ENCODE measurements at places on chromosomes 16 and 17. TPM values are rescaled to one million over a fixed set of nuclear protein-coding genes. Genes with fewer than 3 reads are reported as not detected.

- H3K27me3 ChIP-seq: no peaks in the 10 kb centered on the region
- H3K4me3 ChIP-seq: no peak overlapping the region
- H3K36me3 ChIP-seq: peaks cover 20% of the 10 kb centered on the region
- H3K4me1 ChIP-seq: no peaks in the 10 kb centered on the region
- H3K27ac ChIP-seq: no peak overlapping the region
Observed at GRCh38 chr17:30894236-30894635, 11.8 kb downstream of the TEFM start.

Gene PRAC1
- not detected for total RNA-seq

DNA sequence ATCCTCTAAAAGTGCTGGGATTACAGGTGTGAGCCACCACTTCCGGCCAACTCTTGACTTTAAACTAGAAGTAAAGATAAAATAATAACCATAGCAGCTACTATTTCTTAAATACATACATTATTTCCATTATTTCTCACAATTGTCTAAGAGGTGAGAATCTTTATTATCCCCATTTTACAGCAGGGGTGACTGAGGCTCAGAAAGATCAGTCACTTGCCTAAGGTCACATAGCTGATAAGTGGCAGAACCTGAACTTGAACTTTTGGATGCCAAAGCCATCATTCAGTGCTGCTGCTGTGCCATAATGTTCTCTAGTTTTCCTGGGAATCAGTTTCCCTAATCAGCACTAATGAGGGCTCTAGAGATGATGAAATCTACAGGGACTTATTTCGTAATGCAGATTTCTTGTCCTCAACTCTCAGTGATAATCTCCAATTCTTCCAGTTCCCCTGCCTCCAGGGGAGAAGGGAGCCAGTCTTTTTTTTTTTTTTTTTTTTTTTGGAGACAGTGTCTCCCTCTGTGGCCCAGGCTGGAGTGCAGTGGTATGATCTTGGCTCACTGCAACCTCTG is 25.2 kb upstream of the GPRC5B start:
- no peaks in the 10 kb centered on the region for H3K4me1 ChIP-seq
- no peak overlapping the region for H3K4me3 ChIP-seq
- H3K27ac ChIP-seq: no peak overlapping the region
- no peak for DNase-seq
- peaks cover 11% of the 10 kb centered on the region for H3K27me3 ChIP-seq

- H3K36me3 ChIP-seq: peaks cover 3% of the 10 kb centered on the region
- H3K4me3 ChIP-seq: no peak overlapping the region
- H3K27me3 ChIP-seq: no peaks in the 10 kb centered on the region
- H3K4me1 ChIP-seq: peaks cover 8% of the 10 kb centered on the region
- DNase-seq: no peak
- no peak overlapping the region for H3K27ac ChIP-seq
Observed at GRCh38 chr17:64786337-64786736, 124.2 kb upstream of the SMURF2 start.

Gene RASL10B
- 0.39 TPM for total RNA-seq

Gene MYL4
- total RNA-seq: not detected

Gene HOXB6
- 0.33 TPM for total RNA-seq

DNA sequence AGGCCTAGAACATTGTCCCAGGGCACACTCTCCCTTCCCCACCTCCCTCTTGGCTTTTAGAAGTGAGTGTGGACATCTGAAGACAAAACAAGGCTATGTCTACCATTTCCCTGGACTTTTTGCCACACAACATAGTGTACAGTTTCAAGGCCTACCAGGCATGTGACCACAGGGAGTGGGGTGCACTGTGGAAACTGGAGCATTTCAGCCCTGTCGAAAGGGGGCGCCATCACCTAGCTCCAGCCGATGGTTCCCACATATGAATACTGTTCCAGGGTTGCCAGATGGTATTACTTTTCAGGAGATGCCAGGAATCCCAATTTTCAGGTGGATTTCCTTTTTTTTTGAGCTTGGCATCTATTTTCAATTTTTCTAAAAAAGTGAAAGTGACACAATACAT is 140.7 kb downstream of the KATNIP start:
- H3K4me3 ChIP-seq: no peak overlapping the region
- H3K27ac ChIP-seq: no peak overlapping the region
- no peak for DNase-seq
- no peaks in the 10 kb centered on the region for H3K4me1 ChIP-seq
- H3K27me3 ChIP-seq: no peaks in the 10 kb centered on the region

DNA sequence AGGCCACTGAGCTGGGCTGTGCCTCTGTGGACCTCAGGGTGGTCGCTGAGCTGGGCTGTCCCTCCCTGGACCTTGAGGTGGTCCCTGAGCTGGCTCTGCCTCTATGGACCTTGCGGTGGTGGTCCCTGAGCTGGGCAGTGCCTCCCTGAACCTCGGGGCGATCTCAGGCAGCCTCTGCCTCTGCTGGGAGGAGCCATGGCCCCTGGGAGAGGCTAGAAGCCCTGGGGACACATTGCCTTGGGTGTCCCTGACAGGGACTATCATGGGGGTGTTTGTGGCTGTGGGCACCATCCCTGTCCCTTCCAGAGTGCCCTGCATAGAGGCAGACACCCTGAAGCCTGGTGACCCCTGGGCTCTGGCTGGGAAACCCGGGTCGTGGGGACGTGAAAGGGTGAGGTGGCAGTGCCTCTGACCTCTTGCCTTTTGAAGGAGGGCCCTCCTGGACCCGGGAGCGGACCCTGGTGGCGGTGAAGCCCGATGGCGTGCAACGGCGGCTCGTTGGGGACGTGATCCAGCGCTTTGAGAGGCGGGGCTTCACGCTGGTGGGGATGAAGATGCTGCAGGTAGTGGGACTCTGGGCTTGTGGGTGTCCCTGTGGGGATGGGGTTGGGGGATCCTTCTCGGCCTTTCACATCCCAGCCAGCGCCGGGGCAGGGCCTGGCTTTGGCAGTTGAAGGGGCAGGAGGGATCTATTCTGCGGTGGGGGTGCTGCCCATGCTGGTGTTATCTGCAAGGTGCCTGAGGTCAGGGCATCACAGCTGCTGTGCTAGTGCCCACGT is 1.8 kb downstream of the NME4 start:
- H3K27me3 ChIP-seq: peaks cover 3% of the 10 kb centered on the region
- no peaks in the 10 kb centered on the region for H3K4me1 ChIP-seq
- no peak overlapping the region for H3K4me3 ChIP-seq
- no peak overlapping the region for H3K27ac ChIP-seq
- H3K36me3 ChIP-seq: peaks cover 6% of the 10 kb centered on the region

Gene HNF1B
- total RNA-seq: not detected

Gene SEPTIN12
- total RNA-seq: not detected

Gene SCGB1C2
- not detected for total RNA-seq

DNA sequence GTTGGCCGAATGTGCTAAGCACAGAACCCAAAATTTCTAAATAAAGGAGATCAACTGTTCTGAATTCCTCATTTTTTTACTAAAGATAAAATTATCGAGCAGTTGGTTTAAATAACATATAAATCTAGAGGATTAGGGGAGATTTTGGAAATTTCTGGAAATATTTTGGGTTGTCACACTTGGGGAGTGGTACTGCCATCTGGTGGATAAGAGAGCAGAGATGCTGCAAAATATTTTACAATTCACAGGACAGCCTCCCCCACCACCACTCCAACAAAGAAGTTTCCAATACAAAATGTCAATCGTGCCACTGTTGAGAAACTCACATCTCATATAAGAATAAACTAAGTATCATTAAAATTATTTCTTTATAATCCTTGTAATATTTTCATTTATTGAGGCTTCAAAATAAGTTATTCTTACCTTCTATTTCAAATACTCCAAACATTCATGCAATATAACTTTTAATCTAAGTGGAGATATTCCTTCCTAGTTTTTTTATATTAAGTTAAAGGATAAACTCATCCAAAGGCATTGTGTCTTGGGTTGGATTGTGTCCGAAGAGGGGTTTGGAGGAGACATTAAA is 17.0 kb upstream of the ABCA8 start:
- H3K27ac ChIP-seq: no peak overlapping the region
- H3K4me1 ChIP-seq: no peaks in the 10 kb centered on the region
- no peaks in the 10 kb centered on the region for H3K36me3 ChIP-seq
- DNase-seq: no peak

Gene PSMC5
- total RNA-seq: 114 TPM

DNA sequence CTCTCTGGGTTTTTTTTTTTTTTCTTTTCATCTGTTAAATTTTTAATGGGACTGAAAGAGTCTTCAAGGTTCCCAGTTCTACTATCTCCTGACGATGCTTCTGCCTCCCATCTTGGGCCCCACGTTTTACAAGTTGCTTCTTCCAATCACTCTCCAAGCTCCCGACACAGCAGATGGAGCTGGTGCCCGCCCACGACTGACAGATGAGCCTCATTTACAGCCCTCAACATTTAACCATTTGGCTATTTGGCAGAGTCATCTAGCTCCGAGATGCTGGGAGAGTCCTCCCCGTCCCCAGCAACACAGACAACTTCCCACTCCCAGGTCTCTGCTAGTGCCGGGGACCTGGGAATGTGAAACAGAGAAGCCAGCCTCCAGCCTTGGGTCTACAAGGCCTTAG is 276.9 kb downstream of the SHISA9 start:
- no peaks in the 10 kb centered on the region for H3K27me3 ChIP-seq
- H3K4me1 ChIP-seq: no peaks in the 10 kb centered on the region
- no peaks in the 10 kb centered on the region for H3K36me3 ChIP-seq
- H3K4me3 ChIP-seq: no peak overlapping the region

Gene KRTAP3-2
- not detected for total RNA-seq

DNA sequence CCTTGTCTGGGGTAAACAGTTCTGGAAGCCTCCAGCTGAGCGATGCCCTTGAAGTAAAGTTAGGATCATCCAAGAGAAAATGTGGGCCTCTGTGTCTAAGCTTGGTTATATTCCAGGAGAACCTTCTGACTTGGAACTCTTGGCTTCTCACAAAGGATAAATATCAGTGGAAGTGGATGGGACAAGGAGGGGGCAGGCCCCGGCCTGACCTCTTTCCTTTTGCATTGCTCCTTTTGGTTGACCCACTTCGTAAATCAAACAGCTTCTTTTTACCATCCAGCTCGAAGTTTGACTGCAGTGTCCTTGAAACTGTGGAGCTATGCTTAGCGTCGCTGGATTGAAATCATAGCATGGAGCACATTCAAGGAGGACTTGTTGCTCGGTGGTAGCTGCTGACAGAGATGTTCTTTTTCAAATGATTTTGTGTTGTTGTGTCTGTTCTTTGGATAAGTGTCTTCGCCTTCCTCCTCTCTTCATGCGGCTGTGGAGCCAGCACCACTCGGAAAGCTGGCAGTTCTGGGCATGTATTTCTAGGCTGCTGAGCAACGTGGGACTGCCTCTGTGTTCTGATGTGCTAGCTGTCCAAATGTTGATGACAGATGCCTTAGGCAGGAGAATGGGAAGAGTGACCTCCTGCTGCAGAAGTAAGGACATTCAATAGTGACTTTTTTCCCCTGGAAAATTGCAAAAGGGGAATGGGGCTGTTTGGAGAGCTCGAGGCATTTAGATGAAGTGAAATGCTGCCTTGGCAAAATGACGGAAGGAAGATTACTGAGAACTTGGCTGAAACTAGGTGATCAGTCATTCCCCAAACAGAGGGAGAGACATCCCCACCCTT is 4.5 kb downstream of the MINK1 start:
- H3K4me3 ChIP-seq: no peak overlapping the region
- DNase-seq: no peak
- peaks cover 15% of the 10 kb centered on the region for H3K36me3 ChIP-seq
- no peak overlapping the region for H3K27ac ChIP-seq

GRCh38 chr17:17902877-17903276 is 66.1 kb upstream of the SREBF1 start:
- no peak overlapping the region for H3K4me3 ChIP-seq
- H3K27ac ChIP-seq: no peak overlapping the region
- no peaks in the 10 kb centered on the region for H3K27me3 ChIP-seq
- no peaks in the 10 kb centered on the region for H3K4me1 ChIP-seq
- H3K36me3 ChIP-seq: peaks cover 13% of the 10 kb centered on the region

GRCh38 chr17:41777574-41778188 is 8.8 kb downstream of the JUP start:
- no peak for DNase-seq
- H3K36me3 ChIP-seq: peaks cover 3% of the 10 kb centered on the region
- H3K4me1 ChIP-seq: no peaks in the 10 kb centered on the region
- H3K27me3 ChIP-seq: no peaks in the 10 kb centered on the region
- no peak overlapping the region for H3K4me3 ChIP-seq

DNA sequence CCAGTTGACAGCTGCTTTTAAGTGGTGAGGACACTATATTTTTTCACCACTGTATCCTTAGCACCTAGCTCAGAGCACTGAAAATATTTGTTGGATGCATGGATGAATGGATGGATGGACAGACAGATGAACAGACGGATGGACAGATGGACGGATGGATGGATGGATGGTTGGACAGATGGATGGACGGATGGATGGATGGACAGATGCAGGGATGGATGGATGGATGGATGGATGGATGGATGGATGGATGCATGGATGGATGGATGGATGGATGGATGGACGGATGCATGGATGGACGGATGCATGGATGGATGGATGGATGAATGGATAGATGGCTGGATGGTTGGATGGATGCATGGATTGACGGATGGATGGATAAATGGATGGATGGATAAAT is 12.4 kb upstream of the SLC5A11 start:
- no peak overlapping the region for H3K27ac ChIP-seq
- H3K4me3 ChIP-seq: no peak overlapping the region
- peaks cover 11% of the 10 kb centered on the region for H3K36me3 ChIP-seq
- no peaks in the 10 kb centered on the region for H3K4me1 ChIP-seq

Gene PYY
- not detected for total RNA-seq

DNA sequence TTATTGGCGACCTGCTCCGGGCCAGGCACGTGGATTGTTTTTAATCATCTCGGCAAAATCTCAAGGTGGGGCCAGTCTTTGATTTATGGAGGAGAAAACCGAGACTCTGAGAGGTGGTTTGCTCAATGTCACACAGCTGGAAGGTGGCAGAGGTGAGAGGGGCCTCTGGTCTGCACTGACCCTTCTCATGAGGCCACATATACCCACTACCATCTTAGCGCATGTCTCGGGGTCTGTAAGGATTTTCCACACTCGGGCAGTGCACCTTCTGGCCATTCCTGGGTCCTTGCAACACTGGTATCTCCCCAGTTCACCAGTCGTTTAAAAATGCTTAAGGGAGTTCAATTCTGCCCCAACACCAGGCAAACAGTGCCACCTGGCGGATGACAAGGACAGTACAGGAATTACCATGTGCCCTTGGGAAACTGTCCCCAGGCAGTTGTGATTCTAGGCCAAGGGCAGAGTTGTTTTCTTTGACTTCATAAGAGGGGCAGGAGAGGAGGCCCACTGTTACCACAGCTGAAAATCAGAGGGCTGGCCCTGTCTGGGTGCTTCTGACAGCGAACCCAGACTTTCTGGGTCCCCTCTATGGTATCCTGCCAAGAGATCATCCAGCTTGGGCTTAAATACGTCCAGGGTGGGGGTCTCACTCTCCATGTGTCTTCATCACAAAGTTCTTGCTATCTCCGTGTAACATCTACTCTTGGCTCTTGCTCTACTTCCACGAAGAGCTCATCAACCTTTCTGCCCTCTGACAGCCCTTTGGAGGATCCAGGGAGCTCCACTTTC is 39.4 kb upstream of the RAI1 start:
- H3K36me3 ChIP-seq: no peaks in the 10 kb centered on the region
- no peak overlapping the region for H3K27ac ChIP-seq
- H3K4me1 ChIP-seq: peaks cover 7% of the 10 kb centered on the region

DNA sequence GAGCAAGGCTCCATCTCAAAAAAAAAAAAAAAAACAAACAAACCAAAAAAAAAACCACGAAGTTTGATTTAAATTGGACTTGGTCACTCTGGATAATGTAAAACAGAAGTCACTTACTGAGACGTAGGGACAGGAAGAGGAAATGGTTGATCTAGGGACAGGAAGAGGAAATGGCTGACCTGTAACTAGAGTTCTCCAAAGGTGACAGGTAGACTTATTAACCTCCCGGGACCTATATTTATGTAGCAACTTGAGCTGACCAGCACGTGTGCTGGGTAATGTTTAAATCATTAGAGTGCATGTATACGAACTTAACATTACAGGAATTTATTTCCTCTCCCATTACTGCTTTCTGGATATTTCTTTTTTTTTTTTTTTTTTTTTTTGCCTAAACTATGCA is 81.5 kb upstream of the DHX40 start:
- no peak for DNase-seq
- H3K27me3 ChIP-seq: peaks cover 7% of the 10 kb centered on the region
